NCI-H1092 treated with DMSO at 0.1 percent for 48 hours (cell line): ENCODE measurements at places on chromosomes 6 and 20.

- DNase-seq: no peak
These were observed 5.4 kb upstream of the SGK1 start for GRCh38 chr6:134323294-134323693.

- no peak for DNase-seq
These were observed 21.6 kb downstream of the MOCS3 start for GRCh38 chr20:50980071-50980681.

GRCh38 chr6:168183613-168183970, 104.6 kb upstream of the FRMD1 start:
- DNase-seq: no peak

GRCh38 chr20:57837208-57838035, 127.6 kb upstream of the PMEPA1 start:
- no peak for DNase-seq

DNA sequence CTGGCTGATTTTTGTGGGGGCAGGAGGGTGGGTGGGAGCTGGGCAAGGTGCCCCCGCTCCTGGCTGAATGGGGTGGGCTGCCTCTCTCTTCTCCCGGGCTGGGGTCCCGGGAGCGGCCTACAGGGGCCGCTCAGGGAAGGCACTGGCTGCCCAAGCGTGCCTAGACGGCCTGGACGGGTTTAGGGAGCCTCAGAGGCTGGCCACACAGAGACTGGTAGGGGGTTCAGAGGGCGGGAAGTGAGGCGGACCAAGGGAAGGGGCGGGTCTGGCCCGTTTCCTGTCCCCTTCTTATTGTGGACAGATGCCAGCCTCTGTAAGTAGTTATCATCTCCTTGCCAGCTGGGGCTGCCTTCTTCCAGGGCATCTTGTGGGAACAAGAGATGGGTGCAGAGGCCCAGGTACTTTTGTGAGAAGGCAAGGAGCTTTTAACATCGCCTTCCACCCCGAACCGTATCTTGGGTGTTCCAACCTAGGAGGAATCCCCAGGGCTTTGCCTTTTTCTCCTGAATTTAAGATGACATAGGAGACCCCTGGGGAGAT, 437 bp downstream of the CD40 start:
- DNase-seq: no peak

- peak; percentile 37 for DNase-seq
These were observed 11.8 kb upstream of the MAP1LC3A start for GRCh38 chr20:34546751-34547181.

GRCh38 chr20:15060265-15061060, 723.1 kb upstream of the FLRT3 start:
- DNase-seq: no peak

GRCh38 chr6:24987446-24988115, 51.8 kb upstream of the RIPOR2 start:
- no peak for DNase-seq

DNA sequence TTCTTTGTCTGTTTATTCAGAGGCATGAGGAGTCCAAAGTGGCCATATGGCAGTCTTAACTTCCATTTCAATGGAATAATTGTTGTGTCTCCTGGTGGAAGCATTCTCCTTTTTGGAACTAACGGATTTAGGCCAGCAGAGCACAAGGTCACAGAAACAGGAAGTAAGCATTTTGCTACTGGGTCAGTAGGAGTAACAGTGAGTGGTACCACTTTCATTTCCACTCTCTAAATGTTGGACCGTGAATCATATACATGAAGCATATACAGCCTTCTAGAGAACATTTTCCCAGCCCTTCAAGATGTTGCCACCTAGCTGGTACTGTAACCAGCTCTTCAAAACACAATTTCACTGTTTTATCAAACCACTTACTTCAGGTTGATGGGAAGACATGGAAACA, 182.8 kb downstream of the EYS start:
- no peak for DNase-seq

- DNase-seq: no peak
These were observed 381.8 kb downstream of the MAFB start for GRCh38 chr20:40307268-40307667.

DNA sequence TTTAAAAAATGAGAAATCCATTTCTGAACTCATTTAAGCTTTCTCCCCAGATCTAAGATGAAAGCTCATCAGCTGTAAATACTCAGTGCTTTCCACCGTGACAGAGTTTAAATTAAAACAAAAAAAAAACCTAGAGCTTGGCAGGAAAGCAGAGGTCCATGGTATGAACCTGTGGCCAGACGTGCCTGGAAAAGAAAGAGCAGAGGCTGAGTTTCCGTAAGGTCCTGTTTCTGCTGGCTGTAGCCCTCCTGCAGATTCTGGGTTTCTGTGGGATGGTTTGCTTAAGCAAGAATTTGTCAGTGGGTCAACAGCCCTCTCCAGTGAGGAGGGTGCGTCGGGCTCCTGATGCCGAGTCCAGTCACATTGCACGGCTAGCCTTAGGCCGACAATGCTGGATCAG, 383.2 kb downstream of the SAMD5 start:
- no peak for DNase-seq

DNA sequence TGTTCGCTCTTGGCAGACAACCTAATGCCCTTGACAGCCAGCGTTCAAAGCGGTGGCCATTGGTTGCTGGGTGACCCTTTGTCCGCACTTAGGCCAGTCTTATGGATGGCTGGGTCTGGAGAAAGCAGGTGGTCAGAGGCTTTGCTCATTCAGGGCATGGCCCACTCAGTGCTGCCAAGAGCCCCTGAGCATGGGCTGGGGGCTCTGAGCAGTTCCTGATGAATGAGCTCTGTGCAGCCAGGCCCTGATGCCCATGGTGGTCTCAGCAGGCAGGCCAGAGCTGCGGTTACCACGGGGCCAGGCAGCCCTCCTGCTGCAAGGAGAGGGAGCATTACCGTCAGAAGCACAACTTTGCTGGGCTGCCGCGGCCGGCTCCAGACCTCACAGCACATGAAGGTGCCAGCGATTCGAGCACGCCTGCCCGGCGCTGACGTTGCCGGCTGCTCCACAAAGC, 36.3 kb downstream of the CDH4 start:
- no peak for DNase-seq

DNA sequence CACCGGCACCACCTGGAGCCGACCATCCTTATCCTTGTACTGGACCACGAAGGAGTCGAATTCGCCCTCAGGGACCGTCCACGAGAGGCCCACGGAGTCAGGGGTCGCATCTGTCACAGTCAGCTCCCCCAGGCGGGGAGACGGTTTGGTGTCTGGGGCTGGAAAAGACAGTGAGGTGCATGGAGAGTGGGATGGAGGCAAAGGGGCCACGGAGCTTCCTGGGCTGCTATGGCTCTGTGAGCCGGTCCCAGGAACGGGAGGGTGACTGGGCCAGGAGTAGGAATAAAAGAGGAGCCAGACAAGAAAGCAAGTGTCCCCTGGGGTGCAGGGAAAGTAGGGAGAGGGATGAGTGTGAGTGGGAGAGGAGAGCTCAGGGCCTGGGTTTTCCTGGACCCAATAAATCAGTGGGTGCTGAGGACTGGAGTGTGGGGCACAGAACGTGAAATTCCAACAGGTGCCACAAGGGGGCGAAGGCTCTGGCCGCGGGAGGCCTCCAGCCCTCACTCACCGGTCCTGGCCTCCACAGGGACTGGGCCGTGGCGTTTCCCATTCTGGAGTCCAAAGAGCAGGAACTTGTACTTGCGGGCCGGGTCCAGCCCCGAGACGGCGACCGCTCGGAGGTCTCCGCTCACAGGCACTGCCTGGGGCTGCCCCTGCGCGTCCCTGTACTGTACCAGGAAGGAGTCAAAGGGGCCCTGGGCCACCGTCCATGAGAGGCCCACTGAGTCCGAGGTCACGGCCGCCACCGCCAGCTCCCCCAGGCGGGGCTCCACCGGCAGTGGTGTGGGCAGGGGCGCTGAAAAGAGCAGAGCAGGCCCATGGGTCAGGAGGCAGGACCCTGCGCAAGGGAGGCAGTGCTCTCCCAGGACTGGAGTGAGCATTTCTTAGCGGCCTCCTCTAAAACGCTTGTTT, 9.9 kb downstream of the CYP21A2 start:
- peak; percentile 9 for DNase-seq

- DNase-seq: no peak
These were observed 191.9 kb downstream of the BCAS1 start for GRCh38 chr20:53878262-53879047.
